ENCODE measurements at places on chromosomes 7 and 10. TPM values are rescaled to one million over a fixed set of nuclear protein-coding genes. Genes with fewer than 3 reads are reported as not detected.

- DNase-seq, result no peak
Observed at GRCh38 chr10:17423632-17424186, 30.7 kb downstream of the ST8SIA6 start.

Gene HECW1
- 0.29 TPM for total RNA-seq

Gene APBB1IP
- total RNA-seq, result 14.3 TPM

DNA sequence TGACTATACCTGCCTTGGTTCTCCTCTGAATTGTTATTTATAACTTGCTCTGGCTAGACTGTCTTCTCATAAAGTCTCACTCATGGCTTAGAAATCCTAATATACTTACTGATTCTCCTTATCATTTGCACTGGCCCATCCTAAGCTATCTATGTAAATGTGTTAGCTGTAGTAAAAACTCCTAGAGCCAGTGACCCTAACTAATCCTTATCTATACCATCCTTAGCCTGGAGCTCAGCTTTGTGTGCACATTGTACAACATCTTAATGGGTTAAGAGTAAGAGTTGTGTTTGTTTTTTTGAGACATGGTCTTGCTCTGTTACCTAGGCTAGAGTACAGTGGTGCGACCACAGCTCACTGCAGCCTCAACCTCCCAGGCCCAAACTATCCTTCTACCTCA lies 40.8 kb downstream of the LAMB4 start:
- no peak for DNase-seq

- DNase-seq, result no peak
Observed at GRCh38 chr7:34846976-34847375, 189.0 kb downstream of the NPSR1 start.

Gene RGR
- total RNA-seq, result not detected

DNA sequence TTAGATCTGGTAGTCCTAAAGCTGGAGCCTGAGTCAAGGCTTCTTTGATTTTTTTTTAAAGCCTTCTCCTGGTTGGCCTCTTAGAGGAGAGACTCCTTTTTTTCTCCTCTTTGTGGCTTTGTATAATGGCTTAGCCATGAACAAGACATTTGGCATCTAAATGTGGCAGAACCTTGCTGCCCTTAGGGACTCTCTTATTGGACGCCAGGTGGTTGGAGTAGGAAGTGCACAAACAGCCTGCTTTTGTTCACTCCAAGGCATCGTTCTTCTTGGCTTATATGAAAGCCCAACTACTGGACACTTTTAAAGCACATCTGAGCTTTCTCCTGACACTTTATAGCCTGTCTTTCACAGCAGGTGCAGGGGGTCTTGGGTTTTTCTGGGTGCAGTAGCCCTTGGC lies 25.0 kb downstream of the ZPBP start:
- DNase-seq, result no peak

DNA sequence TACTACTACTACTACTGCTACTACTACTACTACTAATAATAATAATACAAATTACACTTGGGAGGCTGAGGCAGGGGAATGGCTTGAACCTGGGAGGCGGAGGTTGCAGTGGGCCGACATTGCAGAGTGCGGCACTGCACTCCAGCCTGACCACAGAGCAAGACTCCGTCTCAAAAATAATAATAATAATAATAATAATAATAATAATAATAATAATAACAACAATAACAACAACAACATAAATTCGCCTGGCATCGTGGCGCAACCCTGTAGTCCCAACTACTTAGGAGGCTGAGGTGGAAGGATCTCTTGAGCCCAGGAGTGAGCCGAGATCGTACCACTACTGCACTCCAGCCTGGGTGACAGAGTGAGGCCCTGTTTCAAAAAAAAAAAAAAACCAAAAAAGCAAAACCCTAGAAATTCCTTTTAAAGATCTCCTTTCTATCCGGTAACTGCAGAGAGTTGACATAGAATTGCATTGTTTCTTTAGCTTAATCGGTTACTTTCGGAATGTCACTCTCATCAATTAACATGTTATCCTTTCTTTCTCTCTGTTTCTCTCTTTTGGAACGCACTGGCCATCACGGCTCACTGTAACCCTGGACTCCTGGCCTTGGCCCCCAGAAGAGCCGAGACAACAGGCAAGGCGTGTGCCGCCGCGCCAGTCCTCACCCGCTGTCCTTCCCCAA lies 972 bp downstream of the PHYH start:
- DNase-seq, result no peak

DNA sequence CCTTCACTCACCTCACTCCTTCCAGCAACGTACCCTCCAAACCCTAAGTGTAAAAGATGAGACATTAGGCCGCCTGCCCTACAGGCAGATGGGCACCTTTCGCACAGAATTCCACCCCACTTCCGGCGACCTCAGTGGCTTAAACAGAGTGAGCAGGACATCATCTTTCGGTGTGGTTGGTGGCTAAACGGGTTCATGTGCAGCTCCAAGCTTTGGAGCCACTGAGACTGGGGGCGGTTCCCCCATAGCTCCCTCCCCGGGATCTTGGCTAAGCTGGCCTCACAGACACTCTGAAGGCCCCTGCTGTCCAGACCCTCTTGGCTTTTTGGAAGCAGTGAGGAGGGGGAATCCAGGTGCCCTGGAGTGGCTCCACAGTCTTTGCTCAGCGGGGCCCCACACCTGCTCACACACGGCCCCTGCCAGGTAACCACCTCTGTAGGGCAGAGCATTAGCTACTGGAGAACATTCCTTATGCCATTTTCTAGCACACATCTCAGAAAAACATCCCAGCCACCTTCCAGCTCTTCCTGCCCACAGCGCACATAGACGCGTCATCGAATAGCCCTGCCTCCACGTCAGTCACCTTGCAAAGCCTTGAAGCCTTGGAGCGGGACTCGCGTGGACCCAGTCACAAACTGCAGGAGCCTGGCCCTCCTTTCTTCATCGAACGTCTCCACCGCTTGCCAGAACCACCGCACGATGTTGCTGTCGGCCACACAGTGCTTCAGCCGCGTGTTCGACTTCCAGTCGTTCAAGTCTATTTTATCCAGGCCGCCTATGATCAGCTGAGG lies 108.8 kb downstream of the SMURF1 start:
- DNase-seq, result no peak

DNA sequence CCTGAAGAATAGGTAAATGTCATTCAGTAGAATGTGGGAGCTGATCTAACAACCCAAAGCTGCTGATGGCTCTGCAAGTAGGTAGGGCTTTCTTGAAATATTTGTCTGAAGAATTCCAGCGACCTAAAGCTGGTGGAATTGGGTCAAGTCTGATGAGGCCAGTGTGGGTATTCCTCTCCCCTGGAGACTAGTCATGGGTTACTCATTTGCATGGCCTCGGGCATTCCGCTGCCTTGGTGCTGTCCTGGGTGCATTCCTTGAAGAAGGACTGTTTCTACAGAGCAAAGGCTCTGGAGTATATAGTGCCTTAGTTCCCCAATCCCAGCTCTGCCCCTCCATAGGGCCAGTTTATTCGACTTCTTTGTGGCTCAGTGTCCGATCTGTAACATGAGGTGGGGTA lies 19.2 kb downstream of the PDK4 start:
- no peak for DNase-seq

- no peak for DNase-seq
Observed at GRCh38 chr10:59523851-59524250, 161.5 kb upstream of the FAM13C start.

Gene AKR1D1
- total RNA-seq, result not detected

Gene TAS2R5
- 2.0 TPM for total RNA-seq

Measured in left lung (tissue), 14 donors.